ENCODE measurements at places on chromosomes 3 and 15.

DNA sequence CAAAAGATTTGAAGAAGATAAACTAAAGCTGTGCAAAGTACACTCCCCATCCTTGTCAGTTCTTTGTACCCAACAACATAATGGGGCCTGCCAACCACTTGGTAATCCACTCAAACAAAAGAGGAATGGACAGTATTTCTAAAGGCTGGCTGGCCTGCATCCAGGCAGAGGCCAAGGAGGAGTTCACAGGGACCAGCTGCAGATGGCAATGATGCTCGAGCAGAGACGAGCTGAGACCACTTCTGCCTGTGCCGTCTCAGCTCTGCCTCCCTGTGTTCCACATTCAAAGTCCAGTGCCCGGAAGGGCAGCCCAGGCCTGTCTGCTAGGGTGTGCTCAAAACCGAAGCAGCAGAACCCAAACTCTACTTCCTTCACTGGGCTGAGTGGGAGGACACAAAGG lies 14.3 kb downstream of the CXCR6 start:
- DNase-seq = no peak

- DNase-seq = no peak
These were observed 231.3 kb upstream of the KCNMB2 start for GRCh38 chr3:178304758-178305467.

DNA sequence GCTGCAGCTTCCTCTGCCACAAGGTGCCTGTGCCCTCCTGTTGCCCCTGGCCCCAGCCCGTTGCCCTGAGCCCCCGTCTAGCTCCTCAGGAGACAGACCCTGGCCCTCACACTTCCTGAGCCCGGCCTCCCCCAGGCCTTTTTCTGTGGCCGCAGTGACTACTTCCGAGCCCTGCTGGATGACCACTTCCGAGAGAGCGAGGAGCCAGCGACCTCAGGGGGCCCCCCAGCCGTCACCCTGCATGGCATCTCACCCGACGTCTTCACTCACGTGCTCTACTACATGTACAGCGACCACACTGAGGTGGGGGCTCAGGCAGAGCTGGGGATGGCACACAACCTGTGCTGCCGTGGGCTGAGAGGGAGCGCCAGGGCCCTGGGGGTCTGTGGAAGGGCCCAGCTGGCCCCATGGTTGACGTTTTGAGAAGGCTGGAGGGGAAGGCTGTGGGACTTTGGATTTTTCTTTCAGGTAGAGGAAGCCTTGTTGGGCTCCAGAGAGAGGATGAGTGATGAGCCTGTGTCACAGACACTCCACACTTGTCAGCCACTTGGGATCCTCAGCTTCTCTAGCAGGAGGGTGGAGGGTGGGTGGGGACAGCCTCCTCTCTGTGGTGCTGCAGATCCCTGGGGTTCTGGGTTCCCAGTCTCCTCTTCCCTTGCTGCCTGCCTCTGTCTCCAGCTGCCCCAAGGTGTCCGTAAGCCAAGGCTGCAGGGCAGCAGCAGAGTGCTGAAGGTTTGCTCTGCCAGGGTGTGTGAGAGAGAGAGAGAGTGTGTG lies 5.0 kb downstream of the ABTB1 start:
- no peak for DNase-seq

DNA sequence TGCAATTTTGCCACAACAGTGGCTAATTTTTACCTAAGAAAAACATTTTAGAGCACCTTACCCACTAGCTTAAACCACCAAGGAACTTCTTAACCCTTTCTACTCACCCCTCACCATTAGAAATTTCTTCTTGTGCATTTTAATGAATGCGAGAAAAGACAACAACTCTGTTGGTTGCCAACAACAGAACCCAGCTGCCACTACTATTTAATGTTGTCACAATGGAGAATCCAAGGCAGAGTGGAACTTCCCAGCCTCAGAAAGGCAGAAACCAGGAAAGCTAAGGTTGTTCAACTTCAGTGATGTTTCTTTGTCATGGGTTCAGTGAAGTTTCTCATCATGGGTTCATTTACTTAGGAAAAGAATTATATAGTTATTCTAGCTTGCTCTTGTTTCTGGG lies 325.2 kb upstream of the ARL6 start:
- no peak for DNase-seq

- DNase-seq = no peak
These were observed 153.8 kb upstream of the TSC22D2 start for GRCh38 chr3:150254309-150254708.

DNA sequence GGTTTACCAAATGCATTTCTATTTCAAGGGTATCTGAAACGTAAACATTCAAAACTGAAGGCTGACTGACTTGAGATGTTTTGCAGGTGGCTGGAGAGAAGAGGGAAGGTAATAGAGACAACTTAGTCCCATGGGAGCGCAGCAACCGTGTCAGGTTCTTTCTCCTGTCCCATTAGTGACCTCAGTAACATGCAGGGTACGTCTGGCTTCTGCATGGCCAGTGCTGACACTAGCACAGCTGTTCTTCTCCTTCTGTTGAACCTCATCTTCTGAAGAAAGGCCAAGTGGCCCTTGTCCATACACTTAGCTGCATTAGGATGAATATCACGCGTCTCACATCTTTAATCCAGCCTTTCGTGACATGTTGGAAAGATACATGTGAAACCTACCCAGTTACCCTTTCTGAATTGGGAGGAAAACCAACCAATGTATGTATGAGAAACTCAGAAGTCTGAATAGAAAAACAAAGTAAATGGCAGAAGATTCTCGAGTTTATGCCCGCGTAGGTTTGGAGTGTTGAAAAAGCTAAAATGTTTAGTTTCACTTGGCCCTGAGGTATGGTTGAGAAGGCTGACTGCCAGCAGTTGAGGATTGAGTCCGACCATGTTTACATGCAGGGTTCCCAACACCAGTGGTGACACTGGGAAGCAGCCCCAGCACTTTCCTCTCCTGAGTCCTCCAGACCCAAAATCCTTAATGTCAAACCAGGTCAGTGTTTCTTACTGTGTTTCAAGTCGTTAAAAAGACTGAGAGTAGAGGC lies 10.3 kb downstream of the NCBP2 start:
- DNase-seq = no peak
